ENCODE measurements at places on chromosomes 4 and X.

GRCh38 chr4:86416081-86416480 is 56.2 kb upstream of the MAPK10 start:
- DNase-seq: no peak

- DNase-seq: no peak
These were observed 42.8 kb downstream of the OSTC start for GRCh38 chr4:108693211-108693610.

GRCh38 chr4:127250577-127250976 is 382.2 kb upstream of the INTU start:
- DNase-seq: no peak

DNA sequence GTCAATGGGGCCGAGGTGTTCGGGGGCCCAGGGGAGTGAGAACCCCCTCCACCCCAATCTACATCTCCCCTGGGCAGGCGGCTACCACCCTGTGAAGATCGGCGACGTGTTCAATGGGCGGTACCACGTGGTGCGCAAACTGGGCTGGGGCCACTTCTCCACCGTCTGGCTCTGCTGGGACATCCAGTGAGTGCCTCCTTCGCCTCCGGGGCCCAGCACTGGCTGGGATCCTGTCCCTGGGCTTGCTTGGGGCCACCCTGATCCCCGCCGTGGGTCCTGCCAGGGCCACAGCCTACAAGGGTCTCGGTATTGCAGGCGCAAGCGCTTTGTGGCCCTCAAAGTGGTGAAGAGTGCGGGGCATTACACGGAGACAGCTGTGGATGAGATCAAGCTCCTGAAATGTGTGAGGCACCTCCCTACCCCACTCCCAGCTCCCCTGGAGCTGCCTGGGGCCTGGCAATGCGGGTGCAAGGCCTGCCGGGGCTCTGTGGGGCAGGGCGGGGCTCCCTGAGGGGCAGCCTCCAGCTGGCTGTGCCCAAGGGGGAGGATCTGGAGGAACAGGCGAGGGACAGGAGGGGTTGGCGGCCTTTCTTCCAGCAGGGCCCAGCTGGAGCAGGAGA is 697 bp downstream of the SRPK3 start:
- DNase-seq: no peak

- DNase-seq: no peak
These were observed 1317.7 kb downstream of the FSTL5 start for GRCh38 chr4:160846121-160846520.

DNA sequence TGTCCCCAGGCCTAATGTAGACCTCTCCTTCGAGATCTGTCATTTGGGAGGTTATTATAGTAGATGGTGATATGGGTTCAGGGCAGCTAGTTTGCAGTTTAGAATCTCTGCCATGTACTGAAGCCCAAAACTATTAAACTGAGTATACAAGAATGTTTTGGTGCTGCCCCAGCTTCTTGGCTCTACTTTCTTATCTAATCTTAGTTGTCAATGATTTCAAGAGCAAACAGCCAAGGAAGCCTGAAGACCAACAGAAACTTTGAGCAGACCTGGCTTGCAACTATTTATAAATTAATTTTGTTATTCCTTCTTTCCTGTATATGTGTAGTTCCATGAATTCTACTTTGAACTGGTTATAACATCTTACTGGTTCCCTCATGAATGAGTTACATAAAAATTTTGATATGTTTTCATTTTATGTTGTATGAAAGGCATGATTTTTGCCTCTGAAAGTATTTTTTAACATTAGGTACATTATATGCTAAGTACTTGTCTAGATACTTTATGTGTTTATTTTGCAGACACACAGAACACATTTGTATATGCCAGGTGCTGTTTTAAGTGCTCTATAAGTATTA is 2.0 kb upstream of the MGST2 start:
- no peak for DNase-seq

DNA sequence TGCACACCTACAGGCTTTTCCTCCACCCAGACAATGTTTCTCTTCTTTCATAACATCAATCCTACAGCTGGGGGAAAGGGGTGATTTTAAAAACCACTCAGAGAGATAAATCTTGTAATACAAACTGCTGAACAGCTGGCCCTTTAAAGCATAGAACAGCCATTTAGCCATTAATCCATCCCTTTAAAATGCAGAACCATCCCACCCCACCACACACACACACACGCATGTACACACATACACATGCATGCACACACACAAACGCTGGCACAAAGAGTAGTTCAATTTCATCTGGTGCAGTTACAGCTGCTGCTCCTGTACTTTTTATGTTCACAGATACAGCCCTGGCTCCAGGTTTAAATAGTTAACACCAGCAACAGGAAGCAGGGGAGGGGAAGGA is 426.1 kb downstream of the MID1IP1 start:
- DNase-seq: no peak

DNA sequence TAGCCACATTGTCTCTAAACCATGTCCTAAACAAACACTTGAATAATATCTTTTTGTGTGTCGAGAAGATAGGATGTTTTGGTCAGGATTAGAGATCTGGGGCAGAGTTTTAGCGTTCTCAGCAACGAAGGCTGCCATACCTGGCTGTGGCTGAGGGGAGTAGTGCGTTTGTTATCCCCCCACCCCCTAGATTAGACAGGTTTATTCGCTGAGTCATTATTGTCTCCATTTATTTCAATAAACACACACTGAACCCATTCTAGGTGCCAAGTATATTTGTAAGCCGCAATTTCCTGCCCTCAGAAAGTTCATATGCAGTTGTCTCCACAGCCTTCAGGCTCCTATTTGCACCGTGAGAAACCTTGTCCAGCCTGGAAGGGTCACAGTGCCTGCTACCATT is 1684.8 kb upstream of the TENM3 start:
- DNase-seq: no peak

GRCh38 chr4:85725721-85726170 is 250.8 kb downstream of the ARHGAP24 start:
- no peak for DNase-seq

DNA sequence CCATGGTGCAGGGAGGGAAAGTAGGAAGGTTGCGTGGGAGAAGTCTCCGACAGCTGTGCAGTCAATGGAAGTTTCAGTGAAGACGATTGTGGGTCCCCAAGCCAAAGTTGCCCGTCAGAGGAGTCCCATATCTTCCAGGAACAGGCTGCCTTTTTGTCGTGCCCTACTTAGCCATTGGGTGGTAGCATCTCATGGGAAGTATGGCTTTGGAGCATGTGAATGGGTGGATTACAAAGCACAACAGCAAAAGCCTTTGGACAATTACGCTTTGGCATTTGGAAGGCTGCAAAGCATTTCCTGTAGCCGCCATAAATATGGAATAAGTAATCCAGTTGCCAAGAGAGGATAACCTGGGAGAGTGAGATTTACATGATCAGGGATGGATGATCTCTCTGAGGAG is 300.7 kb upstream of the BOD1L1 start:
- DNase-seq: no peak

GRCh38 chr4:187366530-187366929 is 629.0 kb upstream of the ZFP42 start:
- no peak for DNase-seq

- no peak for DNase-seq
These were observed 33.5 kb upstream of the KCNIP4 start for GRCh38 chr4:21982087-21982486.

DNA sequence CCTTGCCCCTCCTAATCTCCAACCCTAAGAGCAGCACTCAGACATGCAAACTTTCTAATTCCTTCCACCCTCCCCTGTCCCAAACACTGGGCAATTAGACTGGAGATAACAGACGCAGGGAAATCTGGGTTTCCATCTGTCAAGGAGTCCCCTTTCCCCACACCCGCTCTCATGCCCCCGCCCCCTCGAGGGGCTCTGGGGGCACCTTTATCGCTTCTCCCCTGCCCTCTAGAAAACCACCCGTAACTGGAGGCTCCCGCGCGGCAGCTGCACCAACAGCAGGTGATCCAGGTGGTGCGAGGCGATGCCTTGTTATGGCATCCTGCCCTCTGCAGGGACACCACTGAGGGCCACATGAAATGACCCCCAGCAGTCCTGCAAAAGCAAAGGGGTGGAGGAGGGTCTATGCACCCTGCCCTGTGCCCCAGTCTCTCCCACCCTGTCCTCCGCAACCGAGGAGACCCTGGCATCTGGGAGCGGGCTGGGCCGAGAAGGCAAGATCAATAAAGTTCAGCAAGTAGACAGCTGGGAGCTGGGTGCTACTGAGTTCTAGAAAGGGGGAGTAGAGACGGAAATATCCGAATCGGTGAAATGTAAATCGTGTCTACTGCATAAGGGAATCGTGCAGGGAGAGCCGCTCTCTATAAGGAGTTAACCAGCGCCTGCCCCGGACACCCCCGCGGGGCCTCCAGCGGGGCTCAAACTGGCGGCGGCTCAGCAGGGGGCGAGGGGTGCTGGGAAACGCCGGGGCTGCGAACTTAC is 1.6 kb downstream of the KCTD8 start:
- DNase-seq: no peak

GRCh38 chrX:69016293-69016941 is 148.8 kb downstream of the PJA1 start:
- DNase-seq: no peak

GRCh38 chrX:29012867-29013266 is 425.6 kb downstream of the IL1RAPL1 start:
- no peak for DNase-seq

- DNase-seq: no peak
These were observed 5.7 kb downstream of the TCEANC start for GRCh38 chrX:13658602-13659001.

GRCh38 chrX:133561251-133561650 is 146.0 kb upstream of the GPC4 start:
- DNase-seq: no peak

GRCh38 chrX:54494989-54495813 is 833 bp downstream of the FGD1 start:
- no peak for DNase-seq

DNA sequence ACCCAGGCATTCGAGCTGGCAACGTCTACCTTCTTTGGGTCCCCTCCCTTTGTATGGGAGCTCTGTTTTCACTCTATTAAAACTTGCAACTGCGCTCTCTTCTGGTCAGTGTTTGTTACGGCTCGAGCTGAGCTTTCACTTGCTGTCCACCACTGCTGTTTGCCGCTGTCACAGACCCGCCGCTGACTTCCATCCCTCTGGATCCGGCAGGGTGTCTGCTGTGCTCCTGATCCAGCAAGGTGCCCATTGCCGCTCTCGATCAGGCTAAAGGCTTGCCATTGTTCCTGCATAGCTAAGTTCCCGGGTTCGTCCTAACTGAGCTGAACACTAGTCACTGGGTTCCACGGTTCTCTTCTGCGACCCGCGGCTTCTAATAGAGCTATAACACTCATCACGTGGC is 183.5 kb upstream of the GALNTL6 start:
- DNase-seq: no peak

All from kidney epithelial cell (primary cell).